ENCODE measurements at places on chromosomes 1 and 21.

GRCh38 chr1:246552110-246552509 lies 14.0 kb downstream of the TFB2M start:
- DNase-seq = no peak

DNA sequence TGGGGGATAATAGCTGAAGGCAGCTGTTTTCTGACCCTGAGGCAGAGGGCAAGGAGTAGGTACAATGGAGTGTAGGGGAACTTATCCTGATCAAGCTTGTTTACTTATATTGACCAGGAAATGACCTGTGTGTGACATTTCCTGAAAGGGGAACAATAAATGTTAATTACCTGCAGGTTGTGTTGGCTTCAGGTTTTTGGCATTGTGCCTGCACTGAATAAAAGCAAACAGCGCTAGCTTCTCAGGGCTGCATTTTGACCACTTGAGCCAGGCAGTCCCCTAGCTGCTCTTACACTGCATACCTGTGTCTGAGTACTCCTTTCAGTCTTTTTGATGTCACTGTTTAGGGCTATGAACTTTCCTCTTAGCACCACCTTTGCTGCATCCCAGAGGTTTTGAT lies 40.6 kb downstream of the DRAM2 start:
- no peak for DNase-seq

DNA sequence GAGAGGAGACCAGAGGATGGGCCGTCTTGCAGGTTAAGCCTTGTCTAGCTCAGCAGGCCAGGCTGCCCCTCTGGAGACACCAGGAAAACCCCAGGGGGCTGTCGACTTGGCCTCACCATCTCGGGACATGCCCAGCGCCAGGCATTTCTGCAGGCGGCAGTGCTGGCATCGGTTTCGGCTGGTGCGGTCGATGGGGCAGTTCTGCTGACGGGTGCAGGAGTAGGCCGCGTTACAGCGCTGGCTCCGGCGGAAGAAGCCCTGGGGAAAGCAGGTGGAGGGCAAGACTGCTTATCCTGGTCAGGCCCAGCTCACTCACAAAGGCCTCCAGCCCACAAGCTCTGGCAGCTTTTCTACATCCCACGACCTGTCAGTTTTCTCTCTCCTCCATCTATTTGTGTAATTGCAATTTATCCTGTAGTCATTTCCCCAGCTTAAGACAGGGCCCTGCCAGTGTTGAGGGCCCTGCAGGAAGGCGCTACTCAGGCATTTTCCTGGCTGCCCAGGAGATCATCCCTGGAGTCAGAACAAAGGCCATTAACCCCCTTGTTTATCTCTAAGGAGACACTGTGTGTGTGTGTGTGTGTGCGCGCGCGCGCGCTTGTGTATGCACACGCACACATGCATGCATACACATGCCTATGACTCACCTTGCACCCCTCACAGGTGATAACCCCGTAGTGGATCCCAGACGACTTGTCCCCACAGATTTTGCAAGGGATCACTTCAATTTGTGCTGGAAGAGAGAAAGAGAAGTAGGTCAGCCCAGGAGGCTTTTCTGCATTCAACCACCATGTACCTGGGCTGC lies 11.5 kb upstream of the LINGO4 start:
- no peak for DNase-seq

DNA sequence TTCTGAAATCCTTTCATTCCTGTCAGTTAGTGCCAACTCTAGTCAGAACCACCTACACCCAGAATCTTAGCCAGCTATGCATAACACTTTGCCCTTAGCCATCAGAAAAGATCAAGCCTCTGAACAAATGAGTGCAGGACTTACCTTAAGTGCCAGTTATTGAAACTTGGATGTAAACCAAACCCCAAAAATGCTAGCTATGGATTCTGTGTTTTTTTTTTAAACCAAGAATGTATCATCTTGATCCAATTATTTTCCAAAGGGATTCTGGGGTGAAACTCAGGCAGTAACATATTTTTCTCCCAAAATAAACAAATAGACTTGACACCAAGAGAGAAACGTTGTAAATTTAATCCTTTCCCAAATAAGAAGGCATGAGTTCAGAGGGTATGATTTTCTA lies 538.6 kb upstream of the ADAMTS5 start:
- no peak for DNase-seq

DNA sequence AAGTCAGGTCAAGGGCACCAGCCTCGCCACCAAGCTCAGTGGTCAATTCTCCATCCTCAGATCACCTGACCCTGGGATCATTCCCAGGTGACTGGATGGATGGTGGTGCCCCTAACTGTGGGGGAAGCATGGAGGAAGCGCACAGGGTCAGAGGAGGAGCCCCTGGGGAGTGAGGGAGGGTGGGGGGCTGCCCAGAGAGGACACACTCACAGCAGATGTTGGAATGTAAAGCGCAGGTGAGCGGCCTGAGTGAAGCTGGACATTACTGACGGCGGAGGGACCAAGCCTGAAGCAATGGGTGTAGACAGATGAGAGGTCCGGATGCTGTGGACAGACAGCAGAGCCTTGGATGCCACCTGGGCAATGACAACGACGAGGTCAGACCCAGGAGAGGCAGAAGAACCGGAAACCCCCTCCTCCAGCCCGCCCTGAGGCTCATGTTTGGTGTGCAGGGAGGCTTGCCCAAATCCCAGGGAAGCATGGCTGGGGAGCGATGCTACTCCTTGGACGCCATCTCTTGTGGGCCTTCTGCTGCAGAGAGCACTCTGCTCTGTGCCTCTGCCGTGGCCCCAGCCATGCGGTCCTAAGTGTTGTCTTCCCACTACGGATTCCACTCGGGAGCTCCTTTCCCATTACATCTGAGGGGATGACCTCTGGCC lies 5.7 kb upstream of the CPLANE2 start:
- DNase-seq = no peak

DNA sequence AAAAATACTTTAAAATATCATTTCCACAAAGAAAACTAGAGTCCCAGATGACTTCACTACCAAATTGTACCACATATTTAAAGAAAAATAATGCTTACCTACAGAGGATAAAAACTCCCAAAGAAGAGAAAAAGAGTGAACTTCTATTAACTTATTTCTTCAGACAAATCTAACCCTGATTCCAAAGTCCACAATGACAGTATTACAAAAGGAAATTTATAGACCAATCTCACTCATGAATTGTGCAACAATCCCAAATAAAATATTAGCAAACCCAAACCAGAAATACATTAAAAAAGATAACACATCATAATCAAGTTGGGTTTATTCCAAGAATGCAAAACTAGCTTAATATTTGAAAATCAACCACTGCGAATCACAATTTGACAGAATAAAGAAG lies 161.4 kb upstream of the GALNT2 start:
- DNase-seq = no peak

- DNase-seq = peak; percentile 65
Measured at GRCh38 chr1:6603238-6603914, 707 bp upstream of the KLHL21 start.

DNA sequence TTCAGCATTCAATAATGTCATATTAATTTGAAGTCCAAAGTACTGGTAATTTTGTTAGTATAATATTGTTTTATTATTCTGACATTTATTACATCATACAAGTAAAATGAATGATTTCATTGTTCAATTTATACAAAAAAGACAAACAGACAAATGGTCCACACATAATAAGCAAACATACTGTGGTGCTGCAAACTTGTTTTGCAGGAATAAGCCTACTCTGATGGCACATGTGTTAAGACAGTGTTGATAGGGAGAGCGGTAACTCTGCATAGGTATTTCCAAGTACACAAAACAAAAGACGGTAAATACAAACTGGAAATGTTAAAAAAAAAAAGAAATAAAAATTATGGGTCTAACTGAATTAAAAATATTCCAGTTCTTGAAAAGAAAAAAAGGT lies 59.7 kb upstream of the DPYD start:
- DNase-seq = no peak

GRCh38 chr1:43753422-43753821 lies 46.1 kb downstream of the ST3GAL3 start:
- no peak for DNase-seq

Data from activated CD4-positive, alpha-beta T cell treated with anti-CD3 and anti-CD28 coated beads, Interleukin-2, amount 50 U/mL, for 16 hours (primary cell).